ENCODE measurements at places on chromosomes 4 and X.

DNA sequence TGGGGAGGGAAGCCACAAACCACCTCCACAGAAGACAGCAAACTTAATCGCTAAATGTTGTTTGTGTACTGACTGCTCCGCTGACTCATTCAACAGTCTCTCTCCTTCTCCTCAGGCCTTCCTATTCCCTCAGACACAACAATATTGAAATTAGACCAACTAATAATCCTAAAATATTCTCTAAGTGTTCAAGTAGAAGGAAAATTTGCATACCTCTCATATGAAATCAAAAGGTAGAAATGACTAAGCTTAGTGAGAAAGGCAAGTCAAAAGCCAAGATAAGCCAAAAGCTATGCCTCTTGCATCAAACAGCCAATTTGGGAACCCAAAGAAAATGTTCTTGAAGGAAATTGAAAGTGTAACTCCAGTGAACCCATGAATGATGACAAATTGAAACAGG, 75.7 kb upstream of the ARHGAP24 start:
- no peak for DNase-seq

DNA sequence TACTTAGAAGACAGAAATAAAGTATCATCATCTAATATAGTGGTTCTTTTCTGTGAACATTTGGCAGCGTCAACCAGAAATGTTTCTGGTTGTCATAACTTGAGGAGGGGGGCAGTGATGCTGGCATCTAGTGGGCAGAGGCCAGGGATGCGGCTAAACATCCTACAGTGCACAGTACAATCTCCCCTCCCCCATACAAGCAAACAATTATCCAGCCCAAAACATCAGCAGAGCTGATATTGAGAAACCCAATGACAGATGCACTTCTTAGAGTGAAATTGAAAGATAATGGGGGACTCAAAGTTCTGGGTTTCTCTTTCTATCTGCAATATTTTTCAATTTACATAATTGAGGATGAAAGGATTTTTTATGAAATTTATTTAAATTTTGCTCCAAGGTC, 1.9 kb upstream of the EIF1AX start:
- no peak for DNase-seq

GRCh38 chrX:69179380-69179911, 14.2 kb upstream of the PJA1 start:
- DNase-seq: peak; percentile 38

DNA sequence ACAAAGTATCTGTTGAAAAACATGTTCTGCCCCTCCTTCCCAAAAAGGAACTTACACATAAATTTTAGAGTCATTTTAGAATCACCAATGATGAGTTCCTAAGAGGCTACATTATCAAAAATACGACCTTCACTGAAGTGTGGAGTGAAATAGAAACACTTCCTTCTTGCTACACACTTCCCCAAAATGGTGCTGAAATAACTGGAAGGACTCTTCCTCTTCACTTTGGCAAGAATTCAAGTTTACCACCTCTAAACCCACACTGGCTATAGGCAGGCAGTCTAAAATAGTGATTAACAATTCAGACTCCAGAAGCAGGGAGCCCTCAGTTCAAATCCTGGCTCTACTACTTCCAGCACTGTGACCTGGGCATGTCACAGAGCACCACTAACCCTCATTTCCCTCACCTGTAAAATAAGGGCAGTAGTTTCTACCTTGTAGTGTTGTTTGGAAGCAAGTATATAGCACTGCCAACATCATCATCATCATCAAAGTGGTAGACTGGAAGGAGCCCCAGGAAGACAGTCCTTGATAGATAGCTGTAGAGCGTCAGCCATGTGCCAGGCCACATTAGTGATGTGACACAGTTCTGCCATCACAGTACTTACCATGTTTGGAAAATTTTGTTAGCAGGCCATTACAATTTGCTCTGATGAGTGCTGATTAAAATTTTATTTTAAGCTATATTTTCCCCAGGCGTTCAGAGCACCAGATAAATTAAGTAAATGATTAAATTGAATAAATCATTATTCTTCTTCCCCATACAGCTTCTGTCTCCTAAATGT, 103.3 kb downstream of the PARM1 start:
- no peak for DNase-seq

DNA sequence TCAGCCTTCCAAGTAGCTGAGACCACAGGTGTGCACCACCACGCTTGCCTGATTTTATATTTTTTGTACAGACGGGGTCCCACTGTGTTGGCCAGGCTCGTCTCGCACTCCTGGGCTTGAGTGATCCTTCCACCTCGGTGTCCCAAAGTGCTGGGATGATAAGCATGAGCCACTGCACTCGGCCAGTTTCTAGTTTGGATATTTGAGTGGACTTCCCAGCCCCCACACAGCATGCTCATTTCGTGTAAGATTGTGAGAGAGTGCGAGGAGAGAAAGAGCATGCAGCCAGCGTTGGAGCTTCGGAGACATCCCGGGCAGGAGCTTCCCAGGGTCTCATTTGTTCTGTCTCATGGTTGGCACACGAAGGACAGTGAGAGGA, 31.8 kb downstream of the ARSD start:
- DNase-seq: no peak

DNA sequence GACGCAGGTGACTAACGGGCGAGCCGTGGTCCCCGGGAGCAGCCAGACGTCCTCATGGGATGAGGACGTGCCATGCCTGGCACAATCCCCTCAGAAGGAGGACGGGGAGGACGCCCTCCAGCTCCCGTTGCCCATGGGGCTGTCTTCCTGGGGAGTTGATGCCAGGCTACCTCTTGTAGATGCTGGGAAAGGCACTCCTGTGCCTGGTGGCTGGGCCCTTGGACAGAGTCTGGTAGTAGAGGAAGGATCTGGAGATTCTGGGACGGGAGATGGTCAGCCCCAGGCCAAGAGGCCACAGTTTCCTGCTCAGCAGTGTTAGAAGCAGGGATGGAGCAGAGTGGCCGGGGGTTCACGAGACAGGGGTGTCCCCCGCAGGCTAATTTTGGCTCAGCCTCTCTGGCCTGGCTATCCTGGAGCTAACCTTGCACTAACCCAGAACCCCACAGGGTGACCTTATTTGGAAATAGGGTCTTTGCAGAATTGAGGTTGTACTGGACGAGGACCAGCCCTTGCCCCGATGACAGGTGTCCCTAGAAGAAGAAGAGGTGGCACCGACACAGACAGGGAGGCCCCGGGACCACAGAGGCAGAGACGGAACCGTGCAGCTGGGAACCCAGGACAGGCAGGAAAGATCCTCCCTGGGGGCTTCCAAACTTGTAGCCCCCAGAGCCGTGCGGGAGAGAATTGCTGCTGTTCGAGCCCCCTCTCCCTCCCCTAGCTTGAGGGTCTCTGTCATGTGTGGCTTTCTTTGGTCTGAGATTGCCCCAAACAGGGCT, 50.1 kb upstream of the ADRA2C start:
- DNase-seq: no peak

All from large intestine (tissue), 12 donors.